ENCODE measurements at places on chromosomes 5 and 9. TPM values are rescaled to one million over a fixed set of nuclear protein-coding genes. Genes with fewer than 3 reads are reported as not detected.

DNA sequence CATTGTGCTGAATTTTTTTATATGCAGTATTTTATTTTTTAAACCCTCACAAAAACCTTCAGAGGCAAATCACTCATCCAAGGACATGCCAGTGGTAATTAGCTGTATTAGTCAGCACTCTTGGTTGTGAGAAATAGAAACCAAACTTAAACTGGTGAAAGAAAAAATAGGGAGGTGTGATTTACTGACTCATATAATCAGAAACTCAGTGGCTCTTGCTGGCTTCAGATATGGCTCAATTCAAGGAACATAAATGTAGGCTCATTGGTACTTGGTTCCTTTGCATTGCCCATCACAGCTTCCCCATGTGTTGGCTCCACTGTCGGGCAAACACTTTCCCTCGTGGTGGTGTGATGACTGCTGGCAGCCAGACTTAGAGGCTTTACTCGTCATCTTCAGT, 497.2 kb downstream of the MAT2B start:
- H3K4me3 ChIP-seq: no peak overlapping the region
- no peaks in the 10 kb centered on the region for H3K27me3 ChIP-seq
- H3K27ac ChIP-seq: no peak overlapping the region
- no peaks in the 10 kb centered on the region for H3K4me1 ChIP-seq

DNA sequence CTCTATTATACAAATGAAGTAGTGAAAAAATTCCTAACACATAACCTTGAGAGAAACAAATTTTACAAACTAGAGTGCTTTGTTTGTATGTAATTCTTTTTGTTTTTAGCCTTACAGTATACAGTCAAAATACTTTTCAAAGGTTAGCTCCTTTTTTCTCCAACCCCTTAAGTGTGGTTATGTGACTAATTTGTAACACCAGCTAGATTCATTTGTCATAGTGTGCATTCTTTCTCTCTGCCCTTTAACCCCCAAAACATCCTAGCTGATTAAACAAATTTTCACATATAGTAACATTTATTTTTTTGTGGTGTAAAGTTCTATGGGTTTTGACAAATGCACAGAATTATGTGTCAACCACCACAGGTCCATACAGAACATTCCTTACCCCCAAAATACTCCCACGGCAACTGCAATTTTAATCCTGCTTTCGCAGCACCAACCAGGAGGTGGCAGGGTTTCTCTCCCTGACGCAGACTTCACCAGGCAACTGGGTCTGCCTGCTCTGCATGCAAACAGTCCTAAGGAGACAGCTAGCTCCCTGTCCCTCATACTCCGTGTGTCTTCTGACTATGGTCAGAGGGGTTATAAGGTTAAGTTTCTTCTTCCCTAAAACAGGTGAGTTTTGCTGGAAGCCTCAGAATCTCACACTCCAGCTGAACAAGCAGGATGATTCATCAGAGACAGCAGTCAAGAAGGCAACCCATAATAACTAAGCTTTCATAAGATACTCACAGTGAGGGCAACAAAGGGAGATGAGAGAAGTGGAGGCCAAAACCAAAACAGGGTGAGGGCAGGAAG, 44.5 kb upstream of the NR5A1 start:
- H3K36me3 ChIP-seq: no peaks in the 10 kb centered on the region
- no peak overlapping the region for H3K4me3 ChIP-seq
- no peaks in the 10 kb centered on the region for H3K4me1 ChIP-seq
- no peak overlapping the region for H3K27ac ChIP-seq
- no peak for DNase-seq

DNA sequence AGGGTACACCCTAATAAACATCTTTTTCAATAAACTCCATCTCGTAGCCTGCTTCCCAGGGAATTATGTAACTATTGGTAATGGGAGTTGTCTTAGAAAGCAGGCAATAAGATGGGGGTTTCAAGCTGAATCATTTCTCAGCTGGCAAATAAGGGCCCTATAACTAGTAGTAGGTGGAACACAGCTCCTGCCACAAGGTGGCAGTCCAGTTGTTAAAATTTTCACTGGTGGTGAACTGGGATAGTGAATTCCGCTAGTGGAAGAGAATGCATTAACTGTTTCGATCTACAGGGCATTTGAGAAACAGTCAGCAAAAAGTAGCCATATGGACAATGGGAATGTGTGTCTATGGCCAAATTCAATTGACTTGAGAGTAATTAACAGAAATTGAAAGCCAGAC, 27.7 kb downstream of the PCDHB15 start:
- H3K4me3 ChIP-seq: no peak overlapping the region
- H3K27ac ChIP-seq: no peak overlapping the region
- no peaks in the 10 kb centered on the region for H3K36me3 ChIP-seq
- H3K27me3 ChIP-seq: no peaks in the 10 kb centered on the region

- no peak overlapping the region for H3K4me3 ChIP-seq
- no peak for DNase-seq
- H3K4me1 ChIP-seq: no peaks in the 10 kb centered on the region
- no peak overlapping the region for H3K27ac ChIP-seq
These were observed 100.7 kb downstream of the CACNA1B start for GRCh38 chr9:137978262-137978714.

Gene KIF4B
- total RNA-seq: not detected

GRCh38 chr5:139147483-139148087, 50.6 kb downstream of the SIL1 start:
- peaks cover 43% of the 10 kb centered on the region for H3K4me1 ChIP-seq
- no peaks in the 10 kb centered on the region for H3K27me3 ChIP-seq
- no peak for DNase-seq
- no peaks in the 10 kb centered on the region for H3K36me3 ChIP-seq
- peak overlapping the region; percentile 72 for H3K27ac ChIP-seq

- H3K36me3 ChIP-seq: no peaks in the 10 kb centered on the region
- H3K27me3 ChIP-seq: no peaks in the 10 kb centered on the region
- no peaks in the 10 kb centered on the region for H3K4me1 ChIP-seq
- no peak overlapping the region for H3K4me3 ChIP-seq
These were observed 45.8 kb upstream of the PRDM9 start for GRCh38 chr5:23461576-23461975.

GRCh38 chr5:99949969-99950524, 585.1 kb upstream of the FAM174A start:
- H3K27ac ChIP-seq: no peak overlapping the region
- DNase-seq: no peak
- no peaks in the 10 kb centered on the region for H3K4me1 ChIP-seq

DNA sequence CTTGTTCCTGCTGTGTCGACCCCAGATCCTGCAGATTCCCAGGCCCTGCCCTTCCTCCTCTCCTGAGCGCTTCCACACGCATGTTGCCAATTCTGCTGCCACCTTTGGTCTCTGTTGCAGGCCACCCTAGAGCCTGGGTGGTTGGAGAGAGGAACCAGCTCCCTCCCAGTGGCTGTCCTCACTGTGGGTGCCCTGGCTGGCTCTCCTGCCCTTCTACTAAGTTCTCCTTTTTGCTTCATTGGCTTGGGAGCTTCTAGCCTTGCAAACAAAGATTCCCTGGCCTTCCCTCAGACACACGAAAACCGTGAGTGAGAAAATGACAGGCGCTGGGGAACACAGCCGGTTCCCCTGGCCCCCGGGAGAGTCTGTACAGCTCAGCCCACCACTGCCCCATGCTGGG, 14.2 kb upstream of the NCS1 start:
- H3K4me1 ChIP-seq: no peaks in the 10 kb centered on the region
- no peak for DNase-seq
- H3K27ac ChIP-seq: no peak overlapping the region
- no peak overlapping the region for H3K4me3 ChIP-seq
- no peaks in the 10 kb centered on the region for H3K36me3 ChIP-seq

DNA sequence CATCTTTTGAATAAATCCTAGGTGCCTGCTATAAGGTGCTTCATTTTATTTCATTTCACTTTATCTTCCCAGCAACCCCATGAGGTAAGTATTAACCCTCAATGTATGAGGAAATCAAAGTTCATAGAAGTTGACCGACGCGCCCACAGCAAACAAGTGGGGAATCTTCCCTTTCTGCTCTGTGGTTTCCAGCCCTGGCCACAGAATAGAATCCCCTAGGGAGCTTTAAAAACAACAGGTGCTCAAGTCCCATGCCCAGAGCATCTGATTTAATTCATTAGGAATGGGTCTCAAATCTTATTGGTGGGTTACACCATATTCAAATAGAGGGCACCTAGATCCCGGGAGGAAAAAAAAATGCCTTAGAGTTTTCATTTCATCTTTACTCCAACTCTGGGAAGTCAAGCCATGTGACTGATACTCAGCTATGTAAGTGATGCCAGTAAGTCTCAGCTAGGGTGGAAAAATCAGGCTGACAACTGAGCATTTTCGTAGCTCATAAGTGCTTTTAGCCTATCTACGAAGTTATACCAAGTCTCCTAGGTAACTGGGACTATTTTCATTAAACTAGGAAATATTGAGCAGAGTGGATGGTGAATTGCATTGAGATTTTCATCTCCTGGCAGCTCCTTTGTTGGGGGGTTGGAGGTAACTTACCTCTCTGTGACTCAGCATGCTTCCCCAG, 353.4 kb upstream of the SLC30A5 start:
- no peak for DNase-seq
- H3K27ac ChIP-seq: no peak overlapping the region
- H3K4me3 ChIP-seq: no peak overlapping the region
- no peaks in the 10 kb centered on the region for H3K36me3 ChIP-seq

Gene VLDLR
- 4.7 TPM for total RNA-seq

GRCh38 chr5:66993882-66994281, 202.7 kb downstream of the CD180 start:
- no peak for DNase-seq
- H3K27me3 ChIP-seq: no peaks in the 10 kb centered on the region
- H3K4me3 ChIP-seq: no peak overlapping the region
- H3K27ac ChIP-seq: no peak overlapping the region
- no peaks in the 10 kb centered on the region for H3K36me3 ChIP-seq

DNA sequence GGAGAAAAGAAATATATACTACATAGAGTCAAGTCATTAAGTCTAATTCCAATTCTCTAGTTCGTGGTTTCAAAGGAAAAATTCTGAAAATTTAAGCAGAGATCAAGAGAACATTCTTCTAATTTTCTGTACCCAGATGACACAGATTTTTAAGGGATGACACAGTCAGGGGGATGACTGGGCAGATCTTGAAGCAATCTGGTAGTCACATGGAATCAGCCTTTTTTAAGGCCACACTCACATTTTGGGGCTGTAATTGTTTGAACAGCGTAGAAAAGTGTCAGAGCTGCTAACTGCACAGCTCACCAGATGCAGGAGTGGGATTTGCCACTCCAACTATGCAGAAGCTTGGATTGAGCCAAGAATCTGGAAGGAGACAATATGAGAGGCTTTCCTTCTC, 20.4 kb downstream of the PDE4D start:
- no peaks in the 10 kb centered on the region for H3K27me3 ChIP-seq
- no peak for DNase-seq
- H3K36me3 ChIP-seq: no peaks in the 10 kb centered on the region
- no peak overlapping the region for H3K4me3 ChIP-seq
- H3K4me1 ChIP-seq: no peaks in the 10 kb centered on the region

DNA sequence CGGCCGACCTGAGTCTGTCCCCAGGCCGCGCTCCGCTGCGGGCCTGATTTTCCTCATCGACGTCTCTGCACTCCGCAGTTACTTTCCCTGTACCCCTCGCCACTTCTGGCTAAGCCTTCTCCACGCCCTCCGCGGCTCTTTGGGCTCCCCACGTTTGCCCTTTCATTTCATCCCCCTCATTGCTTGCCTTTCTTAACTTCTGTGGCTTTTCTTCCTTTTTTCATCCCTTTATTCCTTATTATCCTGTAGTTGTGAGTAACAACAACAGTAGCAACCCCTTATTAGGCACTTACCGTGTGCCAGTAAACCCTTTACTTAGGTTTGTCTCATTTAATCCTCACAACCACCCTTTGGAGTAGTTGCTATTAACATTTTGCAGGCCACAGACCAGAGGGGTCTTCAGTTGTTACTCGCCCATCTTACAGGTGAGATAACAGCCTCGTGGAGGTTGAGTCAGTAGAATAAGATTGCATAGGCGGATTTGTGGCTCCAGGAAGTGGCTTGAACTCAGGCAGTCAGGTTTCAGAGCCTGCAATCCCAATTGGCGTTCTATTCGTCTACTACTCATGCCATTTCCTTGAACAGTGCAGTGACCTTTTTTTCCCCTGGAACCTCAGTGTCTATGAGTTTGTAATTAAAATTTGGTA, 724 bp downstream of the TCERG1 start:
- H3K27me3 ChIP-seq: no peaks in the 10 kb centered on the region
- H3K27ac ChIP-seq: peak overlapping the region; percentile 84
- no peaks in the 10 kb centered on the region for H3K36me3 ChIP-seq
- DNase-seq: no peak

GRCh38 chr9:130220352-130220751, 45.2 kb upstream of the HMCN2 start:
- H3K27me3 ChIP-seq: no peaks in the 10 kb centered on the region
- H3K4me1 ChIP-seq: peaks cover 16% of the 10 kb centered on the region
- peaks cover 4% of the 10 kb centered on the region for H3K36me3 ChIP-seq
- peak overlapping the region; percentile 42 for H3K27ac ChIP-seq
- no peak for DNase-seq

GRCh38 chr5:142971303-142972013, 201.3 kb downstream of the ARHGAP26 start:
- no peak overlapping the region for H3K4me3 ChIP-seq
- H3K4me1 ChIP-seq: no peaks in the 10 kb centered on the region
- H3K36me3 ChIP-seq: no peaks in the 10 kb centered on the region
- no peaks in the 10 kb centered on the region for H3K27me3 ChIP-seq

Gene CA9
- 0.98 TPM for total RNA-seq

DNA sequence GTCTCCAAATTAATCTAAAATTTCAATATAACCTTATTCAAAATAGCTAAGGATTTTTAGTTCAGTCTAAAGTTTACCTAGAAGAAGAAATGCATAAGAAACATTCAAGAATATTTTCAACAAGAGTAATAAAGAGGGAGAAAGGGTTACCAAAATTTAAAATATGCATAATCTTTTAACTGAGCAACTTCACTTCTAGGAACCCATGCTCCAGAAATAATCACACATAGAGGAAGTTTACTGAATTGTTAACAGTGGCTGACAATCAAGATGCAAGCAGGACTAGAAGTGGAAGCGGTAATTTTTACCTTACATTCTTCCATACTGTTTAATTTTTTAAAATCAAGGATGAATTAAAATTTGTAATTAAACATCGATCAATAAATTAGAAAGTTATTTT, 1.9 kb downstream of the PJA2 start:
- H3K27me3 ChIP-seq: no peaks in the 10 kb centered on the region
- peaks cover 66% of the 10 kb centered on the region for H3K4me1 ChIP-seq
- H3K27ac ChIP-seq: peak overlapping the region; percentile 99
- peaks cover 7% of the 10 kb centered on the region for H3K36me3 ChIP-seq

Gene ZNF483
- 8.8 TPM for total RNA-seq

GRCh38 chr5:38554861-38555260, 1.6 kb downstream of the LIFR start:
- no peaks in the 10 kb centered on the region for H3K36me3 ChIP-seq
- peak overlapping the region; percentile 92 for H3K27ac ChIP-seq
- peak overlapping the region; percentile 97 for H3K4me3 ChIP-seq

Measured in vagina (tissue), 2 donors.